HEK293T (cell line): ENCODE measurements at places on chromosomes 7 and 10.
A peak's percentile ranks its signal among the peaks of the same experiment; 100 is the strongest.

DNA sequence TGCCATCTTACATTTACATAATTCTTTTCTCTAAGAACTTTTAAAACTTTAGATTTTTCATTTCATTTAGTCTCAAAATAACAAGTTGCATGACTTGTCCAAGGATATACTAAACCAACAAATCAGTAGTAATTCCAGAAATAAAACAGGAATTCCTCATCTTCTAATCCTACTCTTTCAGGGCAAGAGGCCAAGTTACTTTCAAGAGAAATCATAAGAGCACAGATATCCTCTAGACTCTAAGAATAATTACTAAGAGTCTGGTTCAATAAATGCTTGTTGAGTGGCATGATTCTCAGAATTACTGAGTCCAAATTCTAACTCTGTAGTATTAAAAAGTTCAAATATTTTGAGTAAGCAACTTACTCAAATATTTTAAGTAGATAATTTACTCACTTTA, 12.9 kb downstream of the PDZD8 start:
- no peak for DNase-seq

- no peak for DNase-seq
These were observed 1.3 kb downstream of the STK17A start for GRCh38 chr7:43584195-43584586.

GRCh38 chr7:30142710-30143109, 7.9 kb downstream of the MTURN start:
- DNase-seq = no peak

GRCh38 chr7:45037876-45038275, 37.9 kb downstream of the CCM2 start:
- DNase-seq = no peak

DNA sequence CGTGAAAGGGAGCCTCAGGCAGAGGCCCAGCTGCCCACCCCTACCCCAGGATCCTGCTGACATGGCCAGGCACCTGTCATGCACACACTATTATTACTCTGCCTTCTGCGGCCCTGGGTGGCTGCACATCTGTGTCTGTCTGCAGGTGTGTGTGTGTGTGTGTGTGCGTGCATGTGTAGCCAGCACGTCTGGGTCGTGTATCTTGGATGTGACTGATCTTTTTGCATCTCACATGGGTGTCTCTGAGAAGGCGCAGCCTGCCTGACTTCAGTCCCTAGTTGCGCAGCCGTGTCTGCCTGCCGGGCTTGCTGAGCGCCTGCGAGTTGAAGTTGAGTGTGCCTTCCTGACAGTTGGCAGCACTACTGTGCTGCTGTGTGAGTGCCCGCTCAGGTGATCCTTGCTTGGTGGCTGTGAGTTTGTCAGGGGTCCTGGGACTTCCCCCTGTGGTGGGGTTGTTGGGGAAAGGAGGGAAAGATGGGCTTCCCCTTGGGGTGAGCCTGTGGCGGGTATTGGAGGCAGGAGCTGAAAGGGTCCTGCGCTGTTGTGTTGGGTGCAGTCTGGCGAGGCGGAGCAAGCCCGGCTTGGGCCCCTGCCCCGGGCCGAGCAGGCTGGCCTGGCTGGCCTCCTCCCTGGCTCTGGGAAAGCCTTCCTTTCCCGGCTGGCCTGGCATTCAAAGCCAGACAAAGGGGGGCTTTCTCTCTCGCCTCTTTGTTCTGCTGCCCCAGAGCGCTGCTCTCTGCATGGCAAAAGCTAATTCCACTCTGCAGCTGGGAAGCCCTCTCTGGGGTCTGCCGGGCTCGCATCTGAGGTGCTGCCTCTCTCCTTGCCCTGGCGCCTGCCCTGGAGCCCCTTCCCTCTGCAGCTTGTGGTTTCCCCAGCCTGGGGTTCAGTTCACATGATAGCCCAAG, 4.9 kb downstream of the TRIM8 start:
- no peak for DNase-seq

GRCh38 chr7:129295015-129295423, 70.2 kb downstream of the AHCYL2 start:
- no peak for DNase-seq

GRCh38 chr10:71029411-71029892, 141.1 kb upstream of the PCBD1 start:
- no peak for DNase-seq

GRCh38 chr10:132422903-132423825, 26.2 kb downstream of the PWWP2B start:
- no peak for DNase-seq

DNA sequence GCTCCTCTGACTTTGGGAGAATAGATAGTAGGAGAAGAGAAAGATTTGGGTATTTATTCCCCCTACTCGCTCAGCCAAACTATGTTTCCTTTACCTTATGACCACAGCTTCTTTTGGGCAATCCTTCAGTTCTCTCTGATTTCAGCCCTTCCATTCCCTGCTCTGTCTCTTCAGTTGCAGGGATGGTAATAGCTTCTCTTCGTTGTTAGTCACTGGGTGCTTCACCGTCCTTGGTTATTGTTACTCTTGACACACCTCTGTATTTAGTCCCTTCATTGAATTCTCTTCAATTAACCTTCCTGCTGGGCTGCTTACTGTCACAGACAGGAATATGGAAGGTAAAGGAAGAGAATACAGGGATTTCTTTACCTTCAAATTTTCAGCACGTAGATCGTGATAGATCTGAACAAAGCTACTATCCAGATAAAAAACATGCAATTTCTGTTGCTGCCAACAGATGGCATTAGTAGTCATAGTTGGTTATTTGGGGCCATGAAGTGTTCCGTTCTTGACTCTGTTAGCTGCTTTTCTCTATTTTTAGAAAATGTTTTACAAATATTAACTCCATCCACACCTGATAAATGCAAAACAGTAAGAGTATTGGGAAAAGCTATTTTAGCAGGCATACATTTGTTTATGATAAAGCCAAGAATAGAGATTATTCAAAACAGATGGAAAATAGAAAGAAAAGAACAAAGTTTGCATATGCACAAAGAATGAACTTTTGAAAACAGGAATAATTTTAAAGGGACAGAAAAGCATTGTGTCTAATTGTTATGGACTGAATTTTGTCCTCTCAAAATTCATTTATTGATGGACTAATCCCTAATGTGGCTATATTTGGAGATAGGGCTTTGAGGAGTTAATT, 14.0 kb upstream of the PTTG1IP2 start:
- peak; percentile 49 for DNase-seq

- DNase-seq = no peak
These were observed 243.1 kb downstream of the INHBA start for GRCh38 chr7:41459623-41460261.

DNA sequence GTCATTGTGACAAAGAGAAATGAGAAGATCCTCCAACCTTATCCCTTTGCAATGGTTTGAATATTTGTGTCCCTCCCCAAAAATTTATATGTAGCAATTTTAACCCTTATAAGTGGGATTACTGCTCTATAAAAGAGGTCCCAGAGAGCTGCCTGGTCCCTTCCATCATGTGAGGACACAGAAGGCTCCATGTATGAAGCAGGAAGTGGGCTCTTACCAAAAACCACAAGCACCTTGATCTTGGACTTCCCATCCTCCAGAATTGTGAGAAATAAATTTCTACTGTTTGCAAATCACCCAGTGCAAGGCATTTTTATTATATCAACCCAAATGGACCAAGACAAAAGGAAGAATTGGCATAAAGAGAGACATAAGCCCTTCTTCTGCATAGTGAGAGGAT, 95.7 kb downstream of the KCNMA1 start:
- no peak for DNase-seq

DNA sequence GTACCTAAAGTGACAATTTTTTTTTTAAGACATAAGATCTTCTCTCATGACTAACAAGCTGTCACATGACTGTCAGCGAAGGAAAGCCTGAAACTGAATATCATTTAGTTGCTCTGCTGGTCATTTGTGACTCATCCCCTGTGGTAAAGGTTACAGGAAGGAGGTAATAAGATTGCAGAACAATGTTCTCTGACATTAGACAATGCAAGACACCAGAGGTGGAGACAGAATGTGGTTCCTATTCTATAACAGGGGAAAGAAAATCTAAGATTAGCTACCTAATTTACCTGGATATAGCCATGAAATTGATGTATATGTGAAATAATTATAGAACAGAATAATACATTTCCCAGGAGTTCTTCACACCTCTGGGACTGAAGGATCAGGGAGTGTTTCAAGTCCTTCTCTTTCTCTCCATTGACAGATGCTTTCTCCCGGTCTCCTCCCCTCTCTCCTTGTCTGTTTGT, 47.7 kb downstream of the LRGUK start:
- no peak for DNase-seq

DNA sequence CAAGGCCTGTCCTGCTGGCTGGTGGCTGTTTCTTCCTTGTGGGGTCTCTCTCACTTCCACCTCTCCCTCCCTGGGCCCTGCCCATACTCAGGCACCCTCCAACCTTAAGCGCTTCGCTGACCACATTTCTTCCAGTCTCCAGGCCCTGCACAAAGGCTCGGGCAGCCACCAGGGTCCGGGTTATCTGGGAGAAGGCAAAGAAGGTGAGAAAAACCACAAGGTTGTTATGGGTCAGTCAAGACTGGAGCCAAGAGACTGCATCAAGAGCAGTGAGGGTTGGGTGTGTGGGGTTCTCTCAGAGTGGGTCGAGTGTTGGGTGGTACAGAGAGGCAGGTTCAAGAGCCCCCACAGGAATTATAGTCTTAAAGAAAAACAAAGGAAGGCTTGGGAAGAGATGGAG, 2.6 kb downstream of the GPC2 start:
- no peak for DNase-seq

DNA sequence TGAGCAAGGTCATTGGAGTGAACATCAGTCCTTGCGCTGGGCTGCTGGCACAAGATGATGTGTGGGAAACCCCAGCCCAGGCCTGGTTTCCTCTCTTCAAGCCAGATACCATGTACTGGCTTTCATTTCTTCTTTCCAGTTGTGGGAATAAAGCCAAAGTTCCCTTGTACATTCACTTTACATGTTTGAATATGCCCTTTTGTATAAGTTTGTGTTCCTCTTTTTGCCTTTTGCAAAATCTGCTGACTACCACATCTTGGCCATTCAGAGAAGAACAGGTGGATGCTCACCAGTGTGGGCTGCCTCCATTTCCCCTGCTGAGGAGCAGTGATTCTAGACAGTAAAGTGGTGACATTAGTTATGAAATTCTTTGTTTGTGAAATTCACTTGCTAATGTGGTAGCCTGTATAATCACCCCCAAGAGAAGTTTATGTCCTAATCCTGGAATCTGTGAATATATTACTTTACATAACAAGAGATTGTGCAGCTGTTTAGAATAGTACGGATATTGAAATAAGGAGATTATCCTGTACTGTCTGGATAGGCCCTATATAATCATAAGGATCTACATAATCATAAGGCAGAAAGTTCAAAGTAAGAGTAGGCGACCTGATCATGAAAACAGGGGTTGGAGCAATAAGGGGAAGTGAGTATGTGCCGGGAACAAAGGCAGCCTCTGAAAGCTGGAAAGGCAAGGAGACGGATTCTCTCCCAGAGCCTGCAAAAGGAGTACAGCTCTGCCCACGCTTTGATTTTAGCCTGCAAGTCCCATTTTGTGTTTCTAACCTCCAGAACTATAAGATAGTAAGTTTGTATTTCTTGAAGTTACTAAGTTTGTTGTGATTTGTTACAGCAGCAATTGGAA, 18.8 kb upstream of the AOAH start:
- DNase-seq = no peak

- no peak for DNase-seq
These were observed 49.0 kb downstream of the SPOCK2 start for GRCh38 chr10:72039377-72039776.

DNA sequence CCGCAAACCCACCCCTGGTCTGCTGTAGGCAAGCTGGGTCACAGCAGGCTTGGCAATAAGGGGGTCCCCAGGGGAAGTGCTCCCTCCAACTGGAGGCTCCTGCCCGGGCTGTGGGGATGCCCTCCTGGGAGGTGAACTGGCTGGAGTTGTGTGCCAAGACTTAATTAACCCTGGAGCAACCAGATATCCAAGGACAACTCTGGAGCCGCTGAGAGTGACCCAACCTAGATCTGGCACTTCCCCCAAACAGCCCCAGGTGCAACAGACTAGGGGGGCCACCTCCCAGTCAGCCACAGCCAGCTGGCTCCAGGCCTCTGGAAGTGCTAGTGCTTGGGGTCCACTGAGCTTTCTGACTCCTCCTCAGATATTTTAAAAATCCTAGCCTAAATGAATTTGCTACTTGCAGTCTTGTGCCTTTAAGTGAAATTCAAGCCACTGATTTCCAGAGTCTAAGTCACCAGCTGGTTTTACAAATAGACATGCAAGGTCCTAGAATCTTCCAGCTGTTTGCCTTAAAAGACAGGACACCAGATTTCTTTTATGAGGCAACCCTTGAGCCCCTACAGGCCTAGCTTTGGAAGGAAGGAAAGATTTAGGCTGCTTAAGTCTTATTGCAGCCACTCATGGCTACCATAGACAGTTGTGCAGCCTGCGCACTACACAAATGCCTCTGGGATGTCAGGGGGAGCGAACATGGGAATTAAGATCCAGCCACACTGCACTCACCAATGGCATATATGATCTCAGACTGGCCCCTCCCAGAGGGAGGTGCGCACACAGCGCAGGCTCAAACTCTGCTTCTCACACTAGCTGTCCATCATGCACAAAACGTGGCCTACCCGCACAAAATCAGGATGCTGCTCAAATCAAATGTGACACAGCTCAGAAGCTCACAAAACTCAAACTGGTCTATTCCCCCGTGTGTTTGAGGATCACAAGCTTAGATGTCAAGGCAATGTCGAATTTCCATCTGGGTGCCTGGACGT, 42.6 kb upstream of the MYL10 start:
- DNase-seq = no peak

GRCh38 chr10:112724404-112724991, 225.5 kb upstream of the TCF7L2 start:
- DNase-seq = peak; percentile 59

GRCh38 chr10:11364241-11364640, 247.2 kb downstream of the USP6NL start:
- DNase-seq = no peak

DNA sequence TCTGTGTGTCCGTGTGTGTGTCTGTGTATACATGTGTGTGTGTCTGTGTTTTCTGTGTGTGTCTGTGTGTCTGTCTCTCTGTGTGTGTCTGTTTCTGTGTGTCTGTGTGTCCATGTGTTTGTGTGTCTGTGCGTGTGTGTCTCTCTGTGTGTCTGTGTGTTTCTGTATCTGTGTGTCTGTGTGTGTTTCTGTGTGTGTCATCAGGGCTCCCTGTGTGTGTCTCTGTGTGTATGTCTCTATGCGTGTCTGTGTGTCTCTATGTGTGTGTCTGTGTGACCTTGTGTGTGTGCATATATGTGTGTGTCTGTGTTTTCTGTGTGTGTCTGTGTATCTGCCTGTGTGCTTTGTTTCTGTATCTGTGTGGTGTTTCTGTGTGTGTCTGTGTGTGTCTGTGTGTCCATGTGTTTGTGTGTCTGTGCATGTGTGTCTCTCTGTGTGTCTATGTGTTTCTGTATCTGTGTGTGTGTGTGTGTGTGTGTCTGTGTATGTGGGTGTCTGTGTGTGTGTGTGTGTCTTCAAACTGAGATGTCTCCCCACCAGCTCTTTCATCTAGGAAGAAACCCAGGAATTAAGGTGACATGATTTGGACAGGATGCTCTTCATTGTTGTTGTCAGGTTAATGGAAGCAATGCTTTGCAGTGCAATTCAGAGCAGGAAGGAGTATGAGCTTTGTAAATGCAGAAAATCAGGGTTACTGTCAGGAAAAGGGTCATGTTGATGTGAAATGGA, 20.7 kb upstream of the PPIF start:
- DNase-seq = no peak
